ENCODE measurements at places on chromosomes 11 and 22.

- DNase-seq: no peak
These were observed 120.8 kb upstream of the SLC5A12 start for GRCh38 chr11:26842478-26843282.

- no peak for DNase-seq
These were observed 9.3 kb downstream of the CCND1 start for GRCh38 chr11:69650081-69650831.

- no peak for DNase-seq
These were observed 51.4 kb downstream of the FAM83F start for GRCh38 chr22:40046126-40046525.

DNA sequence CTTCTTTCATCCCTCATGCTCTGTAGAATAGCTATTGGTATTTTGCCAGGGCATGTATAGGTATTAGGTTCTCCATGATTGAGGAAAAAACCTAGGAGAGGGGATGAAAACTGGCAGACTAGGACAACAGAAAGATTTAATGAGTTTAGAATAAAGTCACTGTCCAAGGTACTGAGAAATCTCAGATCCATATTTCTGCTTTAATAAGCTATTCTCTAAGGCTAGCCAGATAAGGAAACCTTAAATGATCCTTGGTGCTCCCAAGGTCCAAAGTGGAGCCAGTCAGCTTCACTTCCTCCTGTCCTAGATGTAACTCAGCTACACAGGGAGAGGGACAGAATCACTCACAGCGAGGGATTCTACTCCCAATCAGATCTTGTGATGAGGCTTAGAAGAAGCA, 13.7 kb upstream of the CSNK2A3 start:
- no peak for DNase-seq

DNA sequence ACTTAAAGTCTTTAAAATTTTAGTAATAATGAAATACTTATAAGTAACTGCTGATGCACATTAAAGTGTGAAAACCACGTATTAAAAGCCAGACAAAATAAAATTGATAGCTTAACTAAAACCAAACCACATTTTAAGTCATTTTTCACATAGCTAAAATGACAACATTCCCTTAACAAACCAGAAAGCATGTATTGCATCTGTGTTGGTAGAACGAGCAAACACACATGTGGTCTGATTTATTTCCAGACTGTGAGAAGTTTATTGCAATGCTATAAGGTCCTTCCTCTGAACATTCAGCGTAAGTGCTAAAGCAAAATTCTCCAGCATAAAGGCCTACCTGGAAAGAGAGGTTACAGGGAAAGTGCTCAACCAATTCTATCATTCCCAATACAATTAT, 57.8 kb downstream of the ARHGAP20 start:
- no peak for DNase-seq

DNA sequence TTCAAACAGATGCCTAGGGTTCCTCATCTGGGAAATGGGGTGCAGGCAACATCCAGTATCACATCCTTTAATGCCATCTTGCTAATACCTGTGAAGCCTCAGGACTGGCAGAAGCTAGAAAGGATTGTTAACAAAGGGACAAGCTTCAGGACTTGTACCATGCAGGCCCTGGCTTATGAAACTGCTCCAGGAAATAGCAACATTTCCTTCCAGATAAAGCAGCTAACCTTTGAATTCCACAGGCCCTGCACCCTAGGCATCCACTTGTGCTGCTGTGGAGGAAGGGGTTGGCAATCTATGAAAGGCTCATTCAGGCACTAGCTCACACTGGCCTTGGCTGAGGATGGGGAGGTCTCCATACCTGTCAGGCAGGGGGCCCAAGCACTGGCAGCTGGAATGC, 87.2 kb downstream of the BTBD10 start:
- DNase-seq: no peak

GRCh38 chr11:129803533-129803932, 12.1 kb upstream of the TMEM45B start:
- no peak for DNase-seq

DNA sequence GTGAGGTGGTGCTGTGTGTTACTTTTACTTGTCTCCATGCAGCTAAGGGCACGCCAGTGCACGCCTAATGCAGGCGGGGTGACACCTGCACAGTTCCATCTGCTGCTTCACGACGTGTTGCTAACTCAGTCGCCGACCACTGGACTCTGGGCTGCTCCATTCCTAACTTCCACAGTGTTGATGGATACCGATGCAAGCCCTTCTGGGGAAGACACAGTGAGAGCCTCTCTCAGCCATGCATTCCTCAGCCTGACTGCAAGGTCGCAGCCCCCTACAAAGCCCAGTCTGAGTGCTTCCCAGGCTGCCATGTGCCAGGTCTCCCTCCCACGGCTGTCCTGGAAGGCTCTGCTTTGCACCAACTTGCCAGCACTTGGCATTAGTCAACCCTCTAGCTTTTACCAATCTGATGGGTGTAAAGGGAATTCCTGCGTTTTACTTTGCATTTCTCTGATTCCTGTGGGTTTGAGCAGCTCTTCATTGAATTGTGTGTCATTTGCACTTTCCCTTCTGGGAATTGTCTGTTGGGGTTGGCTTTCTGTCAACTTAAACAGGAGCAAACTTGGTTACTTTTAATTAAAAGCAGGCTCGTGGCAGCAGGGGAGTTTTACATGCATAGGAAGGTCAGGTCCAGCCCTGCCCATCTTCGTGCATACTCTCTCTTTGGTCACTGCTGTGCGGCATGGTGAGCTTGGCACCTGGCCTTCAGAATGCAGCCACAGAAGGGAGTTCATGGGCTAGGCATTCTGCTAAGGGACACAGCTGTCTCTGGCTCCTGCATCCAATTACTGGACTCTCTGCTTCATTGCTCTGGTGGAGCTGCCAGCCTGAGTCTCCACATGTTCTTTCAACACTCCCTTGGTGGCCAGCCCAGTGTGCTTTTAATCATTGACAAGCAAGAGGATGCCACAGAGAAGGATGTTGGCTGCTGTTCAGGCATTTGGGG, 34.6 kb upstream of the SHANK2 start:
- no peak for DNase-seq

DNA sequence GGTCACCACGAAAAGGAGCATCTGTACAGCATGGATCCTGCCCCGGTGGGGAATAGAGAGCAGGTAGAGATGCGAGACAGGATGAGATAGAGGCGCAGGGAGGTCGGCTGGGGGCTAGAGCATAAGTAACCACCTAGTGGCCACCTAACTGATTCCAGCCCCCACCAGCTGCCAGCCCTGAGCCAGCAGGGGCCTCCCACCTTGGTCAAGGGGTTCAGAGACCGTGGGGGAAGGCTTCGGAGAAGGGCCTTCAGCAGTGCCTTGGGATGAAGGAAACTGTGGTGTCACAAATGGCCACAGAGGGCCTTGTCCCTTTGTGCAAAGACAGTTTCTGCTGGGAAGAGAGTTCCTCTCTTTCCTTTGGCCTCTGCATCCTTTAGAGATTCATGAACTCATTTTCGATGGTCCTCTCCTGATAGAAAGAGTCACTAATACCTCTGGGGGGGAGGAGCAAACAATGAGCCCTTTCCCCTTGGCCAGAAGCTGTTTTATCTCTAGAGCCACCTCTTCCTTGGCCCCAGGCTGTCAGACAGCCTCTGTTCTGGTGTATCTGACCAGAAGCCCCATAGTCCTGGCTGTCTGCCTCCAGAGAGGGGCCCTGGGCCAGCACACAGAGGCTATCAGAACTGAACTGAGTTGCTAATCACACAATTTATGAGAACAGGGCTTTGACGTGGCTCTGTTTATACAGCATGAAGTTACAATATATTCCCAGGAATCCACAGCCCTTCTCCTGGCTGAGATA, 146.0 kb downstream of the PARVA start:
- no peak for DNase-seq

DNA sequence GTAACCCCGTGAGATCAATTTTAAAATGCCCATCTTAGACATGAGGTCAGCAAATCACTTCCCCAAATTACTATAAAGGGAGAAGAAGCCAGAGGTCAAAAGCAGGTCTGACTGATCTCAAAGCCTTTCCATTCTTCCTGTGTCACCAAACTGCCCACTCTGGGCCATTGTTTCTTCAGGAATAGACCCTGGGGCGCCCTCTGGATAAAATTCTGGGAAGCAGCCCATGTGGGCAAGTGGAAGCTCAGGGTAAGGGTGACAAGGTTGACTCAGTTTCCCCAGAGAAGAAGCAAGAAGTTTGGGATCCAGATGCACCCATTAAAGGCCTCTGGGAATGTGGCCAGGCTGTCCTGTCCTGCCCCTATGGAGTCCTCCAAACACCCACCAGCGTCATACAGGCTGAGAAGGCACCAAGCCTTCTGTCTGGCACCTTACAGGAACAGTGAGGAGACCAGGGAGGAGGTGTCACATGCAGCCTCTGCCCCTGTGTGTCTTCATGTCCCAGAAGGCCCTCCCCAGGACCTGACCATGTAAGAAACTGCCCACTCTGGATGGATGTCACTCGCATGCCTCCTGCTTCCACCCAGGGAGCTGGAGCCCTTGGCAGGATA, 50.1 kb downstream of the CHST1 start:
- no peak for DNase-seq

- no peak for DNase-seq
These were observed 9.1 kb downstream of the DENND6B start for GRCh38 chr22:50317674-50318073.

All from caudate nucleus (tissue), 63 donors.